ENCODE measurements at places on chromosomes 16 and 17.

DNA sequence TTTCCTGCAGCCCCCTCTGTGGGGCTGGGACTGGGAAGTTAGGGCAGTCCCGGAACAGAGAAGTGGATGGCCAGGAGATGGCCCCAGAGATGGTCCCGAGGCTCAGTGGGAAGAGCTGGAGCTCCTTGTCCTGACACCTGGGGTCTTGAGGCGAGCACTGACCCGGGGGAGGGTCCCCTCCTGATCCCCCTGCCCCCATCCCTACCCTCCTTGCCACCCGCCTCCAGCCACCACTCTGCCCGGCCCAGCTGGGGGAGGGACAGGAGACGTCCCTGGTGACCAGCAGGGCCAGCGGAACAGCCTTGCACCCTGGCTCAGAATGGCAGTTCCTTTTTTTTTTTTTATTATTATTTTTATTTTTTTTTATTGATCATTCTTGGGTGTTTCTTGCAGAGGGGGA is 13.9 kb upstream of the RNF213 start:
- DNase-seq = no peak

DNA sequence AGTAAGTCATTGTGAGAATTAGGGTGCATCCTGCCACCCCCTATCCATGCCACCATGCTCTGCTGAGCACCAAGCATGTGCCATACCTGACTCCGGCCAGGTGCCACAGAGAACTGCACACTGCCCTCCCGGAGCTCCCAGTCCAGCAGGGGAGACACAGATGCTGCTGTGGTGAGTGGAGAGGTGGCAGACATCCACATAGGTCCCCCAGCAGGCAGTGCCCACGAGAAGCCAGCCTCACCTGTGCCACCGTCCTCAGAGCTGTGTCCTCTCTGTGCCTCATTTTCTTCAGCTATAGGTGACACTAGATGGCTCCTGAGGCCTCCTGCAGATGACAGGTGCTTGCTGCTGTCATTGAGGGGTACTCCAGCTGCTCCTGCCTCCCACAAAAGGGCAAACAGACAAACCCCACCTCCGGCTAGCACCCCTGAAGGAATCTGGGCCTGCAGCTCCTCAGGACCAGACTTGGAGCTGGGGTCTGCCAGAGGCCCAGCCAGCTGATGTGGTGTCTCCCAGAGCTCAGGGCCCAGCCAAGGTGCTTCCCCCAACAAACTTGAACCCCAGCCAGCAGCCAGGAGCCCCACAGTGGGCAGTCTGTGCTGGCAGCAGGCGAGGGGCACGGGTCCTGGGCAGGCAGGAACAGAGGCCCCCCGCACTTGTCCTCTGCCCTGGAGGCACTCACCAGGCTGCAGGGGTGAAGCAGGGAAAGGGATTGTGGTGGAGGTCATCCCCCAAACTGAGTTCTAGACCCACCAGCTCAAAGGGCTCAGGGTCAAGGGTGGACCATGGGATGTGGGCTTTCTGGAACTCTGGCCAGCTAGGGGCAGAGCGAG is 17.1 kb downstream of the FOXJ1 start:
- no peak for DNase-seq

DNA sequence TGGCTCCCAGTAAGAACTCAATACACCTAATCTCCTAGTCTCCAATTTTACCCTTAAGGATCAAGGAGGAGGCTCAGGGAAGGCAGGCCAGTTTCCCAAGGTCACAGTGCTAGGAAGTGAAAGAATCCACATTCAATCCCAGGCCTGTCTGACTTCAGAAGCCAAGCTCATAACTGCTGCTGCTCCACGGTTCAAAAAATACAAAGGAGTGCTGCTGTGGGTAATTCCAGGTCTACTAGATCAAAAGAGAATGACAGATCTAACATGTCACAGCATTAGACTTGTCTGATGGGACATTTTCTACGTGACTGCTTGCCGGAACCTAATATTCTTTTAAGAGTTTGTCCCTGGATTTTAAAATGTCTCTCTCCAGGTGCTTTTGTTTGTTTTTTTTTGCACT is 48.8 kb upstream of the IRX6 start:
- DNase-seq = no peak

DNA sequence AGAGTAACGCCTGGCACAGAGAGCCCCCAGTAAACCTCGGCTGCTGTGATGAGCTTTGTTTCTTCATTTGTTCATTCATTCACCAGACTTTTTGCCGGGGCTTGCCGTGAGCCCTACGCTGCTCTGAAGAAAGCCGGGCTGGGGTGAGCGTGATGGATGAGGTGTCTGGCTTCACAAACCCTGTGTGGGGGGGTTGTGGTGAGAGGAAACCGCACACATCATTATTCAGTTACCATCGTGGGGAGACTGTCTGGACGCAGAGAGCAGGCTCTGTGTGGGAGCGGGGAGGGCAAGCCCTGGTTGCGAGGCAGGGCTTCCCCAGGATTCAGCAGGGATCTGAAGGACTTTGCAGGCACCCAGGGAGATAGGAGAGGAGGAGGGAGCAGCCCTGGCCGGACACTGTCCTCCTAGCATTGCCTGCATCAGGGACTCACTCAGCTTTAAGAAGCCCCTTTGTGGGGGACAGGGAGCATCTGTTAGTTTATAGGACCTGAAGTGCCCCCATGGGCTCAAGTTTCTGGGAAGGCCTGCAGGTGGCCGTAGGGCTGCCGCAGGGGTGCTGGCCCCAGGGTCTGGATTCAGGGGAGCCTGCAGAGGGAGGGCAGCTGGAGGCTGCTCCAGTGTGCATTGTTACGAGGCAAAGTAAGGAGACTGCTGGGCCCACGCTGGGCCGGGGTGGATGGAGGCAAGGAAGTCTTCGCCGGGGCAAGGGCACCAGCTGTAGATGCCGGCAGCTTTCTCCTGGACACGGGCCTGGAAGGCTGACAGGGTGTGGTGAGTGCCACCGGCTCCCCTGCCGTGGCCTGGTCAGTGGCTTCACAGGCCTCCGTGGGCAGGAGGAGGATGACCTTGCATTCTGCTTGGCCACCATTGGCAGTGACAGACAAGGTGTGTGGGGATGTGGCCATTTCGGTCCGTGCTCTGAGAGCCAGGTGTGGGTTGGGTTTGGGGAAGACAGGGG is 334.5 kb downstream of the SEC14L1 start:
- DNase-seq = peak; percentile 87

Data from fibroblast of skin of back (primary cell).